ENCODE measurements at places on chromosomes 4 and X. TPM values are rescaled to one million over a fixed set of nuclear protein-coding genes. Genes with fewer than 3 reads are reported as not detected.

DNA sequence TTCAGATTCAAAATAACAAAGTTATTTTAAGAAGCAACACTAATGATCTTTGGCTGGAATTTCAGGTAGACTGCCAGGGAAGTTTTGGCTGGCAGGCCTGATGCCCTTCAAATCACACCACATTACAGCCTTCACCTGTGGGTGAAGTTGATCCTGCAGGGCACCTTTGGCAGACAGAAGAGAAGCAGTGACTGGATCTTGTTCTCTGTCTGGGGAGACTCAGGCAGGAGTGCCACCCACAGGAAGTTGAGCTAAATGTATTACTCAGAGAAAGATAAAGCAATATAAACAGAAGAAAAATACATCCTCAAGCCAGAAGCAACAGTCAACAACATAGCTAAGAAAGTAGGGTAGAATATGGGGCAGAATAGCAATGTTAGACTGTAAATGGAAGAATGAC lies 12.8 kb upstream of the CFAP299 start:
- H3K4me1 ChIP-seq = no peaks in the 10 kb centered on the region
- no peaks in the 10 kb centered on the region for H3K27me3 ChIP-seq
- peak; percentile 12 for DNase-seq
- no peaks in the 10 kb centered on the region for H3K36me3 ChIP-seq
- H3K4me3 ChIP-seq = no peak overlapping the region

DNA sequence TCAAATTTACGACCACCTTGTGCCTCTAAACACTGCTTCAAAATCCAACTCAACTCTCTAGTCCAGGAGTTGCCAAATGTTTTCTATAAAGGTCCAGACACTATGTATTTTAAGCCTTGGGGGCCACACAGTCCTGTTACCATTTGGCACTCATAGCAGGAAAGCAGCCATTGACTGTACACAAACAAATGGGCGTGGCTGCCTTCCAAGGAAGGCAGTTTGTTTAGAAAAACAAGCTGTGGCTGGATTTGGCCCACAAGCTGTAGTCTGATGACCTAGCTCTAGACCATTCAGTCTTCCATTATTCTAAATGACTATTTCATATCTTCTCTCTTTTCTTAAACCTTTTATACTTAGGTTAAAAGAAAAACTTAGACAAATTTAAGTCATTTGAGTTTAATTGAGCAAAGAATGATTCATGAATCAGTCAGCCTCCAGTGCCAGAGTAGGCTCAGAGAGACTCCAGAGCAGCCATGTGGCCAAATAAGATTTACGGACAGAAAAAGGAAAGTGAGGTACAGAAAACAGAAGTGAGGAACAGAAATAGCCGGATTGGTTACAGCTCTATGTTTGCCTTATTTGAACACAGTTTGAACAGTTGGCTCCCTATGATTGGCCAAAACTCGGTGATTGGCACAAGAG lies 825.8 kb upstream of the LCORL start:
- H3K27me3 ChIP-seq = no peaks in the 10 kb centered on the region
- H3K36me3 ChIP-seq = no peaks in the 10 kb centered on the region
- no peak overlapping the region for H3K4me3 ChIP-seq
- no peaks in the 10 kb centered on the region for H3K4me1 ChIP-seq

- H3K36me3 ChIP-seq = no peaks in the 10 kb centered on the region
- no peaks in the 10 kb centered on the region for H3K27me3 ChIP-seq
- H3K4me1 ChIP-seq = no peaks in the 10 kb centered on the region
These were observed 362.4 kb downstream of the MID1IP1 start for GRCh38 chrX:39163581-39164126.

GRCh38 chr4:70749313-70749712 lies 27.5 kb downstream of the RUFY3 start:
- H3K4me1 ChIP-seq = no peaks in the 10 kb centered on the region
- no peak for DNase-seq
- H3K27me3 ChIP-seq = no peaks in the 10 kb centered on the region

DNA sequence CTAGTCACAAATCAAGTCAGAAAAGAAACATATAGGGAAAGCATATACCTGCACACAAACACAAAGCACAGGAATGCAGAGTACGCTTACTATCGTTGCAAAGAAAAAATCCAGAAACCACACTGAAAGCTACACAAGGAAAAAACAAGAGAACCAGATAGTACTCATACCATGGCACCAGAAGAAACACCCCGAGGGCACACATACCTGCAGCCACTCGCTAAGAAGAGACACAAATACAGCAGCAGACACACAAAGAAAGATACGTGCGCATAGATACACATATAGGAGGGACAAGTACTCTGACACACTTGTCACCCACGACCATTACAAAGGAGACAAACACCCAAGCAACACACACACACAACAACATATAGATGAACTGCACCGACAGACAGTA lies 1.4 kb upstream of the SLC38A5 start:
- H3K4me1 ChIP-seq = no peaks in the 10 kb centered on the region
- no peaks in the 10 kb centered on the region for H3K36me3 ChIP-seq
- DNase-seq = no peak
- no peak overlapping the region for H3K4me3 ChIP-seq

The USP46 gene
- 17.1 TPM for total RNA-seq

GRCh38 chr4:7423801-7424552 lies 10.8 kb downstream of the PSAPL1 start:
- no peaks in the 10 kb centered on the region for H3K27me3 ChIP-seq
- H3K27ac ChIP-seq = no peak overlapping the region
- peak; percentile 43 for DNase-seq
- no peaks in the 10 kb centered on the region for H3K36me3 ChIP-seq

The RAB9B gene
- not detected for total RNA-seq

DNA sequence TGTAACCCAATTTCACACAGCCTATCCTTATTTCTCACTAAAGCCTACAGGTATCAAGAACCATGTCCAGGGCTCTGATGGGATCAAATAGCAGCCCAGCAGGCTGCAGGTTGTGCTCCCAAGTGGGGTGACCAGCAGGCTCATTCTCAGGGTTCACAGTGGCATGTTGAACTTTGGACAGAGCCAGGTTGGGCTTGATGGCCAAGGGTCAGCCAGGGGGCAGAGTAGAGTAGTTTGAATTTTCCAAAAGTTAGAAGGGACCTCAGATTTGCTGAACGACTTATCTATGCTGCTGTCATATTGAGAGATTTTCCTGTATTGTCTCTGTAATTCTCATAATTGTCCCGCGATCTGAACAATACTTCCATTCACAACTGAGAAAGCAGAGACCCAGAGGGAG lies 310.8 kb upstream of the BOD1L1 start:
- no peak overlapping the region for H3K27ac ChIP-seq
- no peaks in the 10 kb centered on the region for H3K4me1 ChIP-seq
- H3K27me3 ChIP-seq = no peaks in the 10 kb centered on the region
- DNase-seq = no peak

GRCh38 chrX:44223150-44223549 lies 120.3 kb downstream of the EFHC2 start:
- DNase-seq = peak; percentile 62
- no peaks in the 10 kb centered on the region for H3K36me3 ChIP-seq
- H3K4me3 ChIP-seq = no peak overlapping the region
- peaks cover 10% of the 10 kb centered on the region for H3K4me1 ChIP-seq

DNA sequence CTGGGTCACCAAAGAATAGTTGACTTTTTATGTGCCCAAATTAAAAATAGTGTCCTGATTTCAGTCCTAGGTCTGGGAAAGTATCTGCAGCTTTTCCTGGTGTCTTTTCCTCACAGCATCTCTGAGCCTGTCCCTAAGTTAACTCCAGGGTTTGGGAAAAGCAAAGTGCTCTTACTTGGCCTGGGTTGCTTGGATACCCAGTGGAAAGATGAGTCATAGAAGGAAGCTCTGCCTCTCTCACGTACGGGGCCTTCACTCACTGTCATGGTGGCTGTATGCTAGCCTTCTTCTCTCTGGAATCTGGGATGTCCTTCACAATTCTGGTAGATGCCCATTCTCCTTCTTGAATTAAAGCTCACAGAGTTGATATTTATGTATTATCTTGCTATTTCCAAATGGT lies 607.3 kb downstream of the ANKRD50 start:
- no peaks in the 10 kb centered on the region for H3K36me3 ChIP-seq
- H3K4me1 ChIP-seq = no peaks in the 10 kb centered on the region
- H3K4me3 ChIP-seq = no peak overlapping the region
- no peak for DNase-seq
- H3K27me3 ChIP-seq = no peaks in the 10 kb centered on the region

The P2RY4 gene
- 0.65 TPM for total RNA-seq

- no peaks in the 10 kb centered on the region for H3K36me3 ChIP-seq
- H3K27ac ChIP-seq = no peak overlapping the region
- DNase-seq = no peak
These were observed 42.6 kb downstream of the RAB28 start for GRCh38 chr4:13441506-13441905.

DNA sequence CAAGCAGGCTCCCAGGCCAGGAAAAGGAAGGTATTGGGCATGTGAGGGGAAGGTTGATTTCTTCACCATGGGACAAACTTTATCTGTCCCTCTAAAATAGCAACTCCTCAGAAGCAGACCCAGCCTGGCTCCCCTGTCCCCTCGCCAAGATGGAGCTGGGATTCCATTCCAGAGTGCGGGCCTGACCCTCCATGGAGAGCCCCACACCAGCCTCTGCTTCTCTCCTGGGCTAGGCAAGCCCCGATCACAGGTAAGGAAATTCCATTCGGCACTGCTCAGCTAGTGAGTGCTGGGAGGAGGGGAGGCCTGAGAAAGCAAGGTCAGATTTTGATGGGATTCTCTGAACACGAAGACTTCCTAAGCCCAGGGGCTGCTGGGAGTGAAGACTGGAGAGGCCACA lies 98.4 kb downstream of the EFNB1 start:
- H3K27me3 ChIP-seq = no peaks in the 10 kb centered on the region
- H3K4me3 ChIP-seq = no peak overlapping the region
- H3K4me1 ChIP-seq = peaks cover 18% of the 10 kb centered on the region
- H3K36me3 ChIP-seq = no peaks in the 10 kb centered on the region
- no peak overlapping the region for H3K27ac ChIP-seq

The RP2 gene
- 11.2 TPM for total RNA-seq

DNA sequence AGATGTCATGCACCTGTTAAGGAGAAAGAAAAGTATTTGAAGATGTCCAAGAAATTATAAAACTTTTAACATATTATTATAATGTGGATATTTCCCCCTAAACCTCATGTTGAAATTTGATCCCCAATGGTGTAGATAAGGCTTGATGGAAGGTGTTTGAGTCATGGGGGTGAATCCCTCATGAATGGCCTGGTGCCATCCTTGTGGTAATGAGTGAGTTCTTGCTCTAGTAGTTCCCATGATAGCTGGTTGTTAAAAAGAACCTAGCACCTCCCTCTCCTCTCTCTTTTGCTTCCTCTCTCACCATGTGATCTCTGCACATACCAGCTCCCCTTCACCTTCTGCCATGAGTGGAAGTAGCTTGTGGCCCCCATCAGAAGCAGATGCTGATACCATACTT lies 176.6 kb upstream of the NR3C2 start:
- H3K4me3 ChIP-seq = no peak overlapping the region
- no peaks in the 10 kb centered on the region for H3K4me1 ChIP-seq
- H3K27me3 ChIP-seq = no peaks in the 10 kb centered on the region
- DNase-seq = no peak
- H3K27ac ChIP-seq = no peak overlapping the region

GRCh38 chrX:119181491-119181890 lies 53.9 kb upstream of the KIAA1210 start:
- H3K27me3 ChIP-seq = no peaks in the 10 kb centered on the region
- DNase-seq = no peak
- no peak overlapping the region for H3K4me3 ChIP-seq
- H3K4me1 ChIP-seq = no peaks in the 10 kb centered on the region
- H3K27ac ChIP-seq = no peak overlapping the region

DNA sequence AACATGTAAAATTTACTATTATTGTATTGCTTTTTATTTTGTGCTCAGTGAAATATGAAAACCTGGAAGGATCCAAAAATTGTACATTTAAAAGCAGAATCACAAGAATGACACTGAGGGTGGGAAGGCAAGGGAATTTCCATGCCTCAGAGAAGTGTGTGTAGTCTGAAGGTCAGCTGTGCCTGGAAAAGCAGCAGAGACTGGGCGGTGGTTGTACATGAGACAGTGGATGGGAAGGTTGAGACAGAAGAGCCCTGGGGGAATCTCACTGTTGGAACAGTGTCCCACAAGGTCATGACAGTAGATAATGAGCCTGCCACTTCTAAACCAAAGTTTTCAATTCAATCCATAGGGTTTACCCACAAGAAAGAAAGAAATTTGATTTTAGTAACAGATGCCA lies 17.1 kb upstream of the ANTXR2 start:
- no peaks in the 10 kb centered on the region for H3K36me3 ChIP-seq
- H3K4me3 ChIP-seq = no peak overlapping the region
- DNase-seq = no peak
- H3K27me3 ChIP-seq = no peaks in the 10 kb centered on the region

DNA sequence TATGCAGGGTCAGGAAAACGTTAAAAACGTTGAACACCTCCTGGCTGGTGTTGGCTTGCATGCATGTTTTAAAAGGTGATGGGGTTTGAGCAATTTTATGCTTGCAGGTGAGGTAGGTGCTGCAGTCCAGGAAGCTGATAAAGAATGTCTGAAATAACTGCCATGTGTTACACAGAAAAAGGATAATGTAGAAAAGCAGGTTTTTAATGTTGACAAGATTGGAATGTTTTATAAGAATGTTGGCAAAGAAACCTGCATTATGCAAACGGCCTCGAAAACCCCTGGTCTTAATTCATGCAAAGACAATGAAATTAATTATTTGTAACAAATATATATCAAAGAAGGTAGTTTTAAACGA lies 723.7 kb upstream of the AGA start:
- H3K27me3 ChIP-seq = no peaks in the 10 kb centered on the region
- H3K36me3 ChIP-seq = no peaks in the 10 kb centered on the region
- 0 out of 2 replicates have a peak overlapping the region, but pooled peaks have one; percentile 23 for H3K27ac ChIP-seq
- peaks cover 8% of the 10 kb centered on the region for H3K4me1 ChIP-seq
- DNase-seq = peak; percentile 68

The FOXR2 gene
- total RNA-seq = not detected

The WNK3 gene
- not detected for total RNA-seq

GRCh38 chr4:33126002-33126401 lies 2405.8 kb downstream of the PCDH7 start:
- H3K4me1 ChIP-seq = no peaks in the 10 kb centered on the region
- no peak for DNase-seq
- no peaks in the 10 kb centered on the region for H3K36me3 ChIP-seq

GRCh38 chr4:110119880-110120279 lies 78.5 kb downstream of the ELOVL6 start:
- DNase-seq = peak; percentile 85
- no peaks in the 10 kb centered on the region for H3K36me3 ChIP-seq
- H3K4me3 ChIP-seq = peak overlapping the region; percentile 57
- no peaks in the 10 kb centered on the region for H3K27me3 ChIP-seq
- H3K4me1 ChIP-seq = peaks cover 25% of the 10 kb centered on the region

DNA sequence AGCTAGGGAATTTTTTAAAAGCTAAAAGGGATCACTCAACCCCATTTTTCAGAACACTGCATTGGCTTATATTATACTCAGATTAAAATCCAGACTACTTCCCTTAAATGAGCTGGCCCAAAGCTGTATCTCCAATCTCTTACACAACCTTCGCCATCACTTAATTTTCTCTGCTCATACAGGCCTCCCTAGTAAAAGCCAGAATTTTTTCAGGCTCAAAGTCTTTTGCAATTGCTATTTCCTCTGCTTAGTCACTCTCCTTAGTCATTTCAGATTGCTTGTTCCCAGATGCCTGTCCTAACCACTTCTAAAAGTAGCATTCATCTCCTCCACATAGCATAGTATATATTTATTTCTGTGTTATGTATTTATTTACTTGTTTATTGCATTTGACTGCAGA lies 1587.9 kb upstream of the ADGRL3 start:
- no peaks in the 10 kb centered on the region for H3K36me3 ChIP-seq
- H3K27me3 ChIP-seq = no peaks in the 10 kb centered on the region
- no peak overlapping the region for H3K27ac ChIP-seq
- no peak for DNase-seq

The RASSF6 gene
- total RNA-seq = 0.59 TPM
